Stimulated activated CD8-positive, alpha-beta memory T cell treated with anti-CD3 and anti-CD28 coated beads, Interleukin-4, amount 100 ng/mL, for 48 hours (primary cell): ENCODE measurements at places on chromosomes 4 and X.

DNA sequence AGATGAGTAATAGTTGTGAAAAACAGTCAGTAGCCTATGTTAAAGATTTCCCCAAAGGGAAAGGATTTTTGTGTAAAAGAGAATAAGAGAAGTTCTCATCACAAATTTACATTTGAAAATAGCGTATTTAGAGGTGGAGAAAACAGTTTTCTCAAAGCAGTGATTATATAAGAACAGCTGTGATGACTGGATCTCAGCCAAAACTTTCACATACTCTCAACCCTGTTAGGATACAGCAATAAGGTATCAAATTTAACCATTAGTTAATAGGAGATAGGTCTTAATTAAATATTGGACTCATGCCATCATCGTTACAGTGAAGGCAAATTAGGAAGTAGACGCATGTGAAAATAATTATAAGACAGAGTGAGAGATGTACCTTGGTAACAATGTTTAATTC lies 622.7 kb downstream of the PCDH18 start:
- DNase-seq: no peak

- DNase-seq: no peak
Observed at GRCh38 chr4:55670695-55671094, 34.6 kb upstream of the NMU start.

DNA sequence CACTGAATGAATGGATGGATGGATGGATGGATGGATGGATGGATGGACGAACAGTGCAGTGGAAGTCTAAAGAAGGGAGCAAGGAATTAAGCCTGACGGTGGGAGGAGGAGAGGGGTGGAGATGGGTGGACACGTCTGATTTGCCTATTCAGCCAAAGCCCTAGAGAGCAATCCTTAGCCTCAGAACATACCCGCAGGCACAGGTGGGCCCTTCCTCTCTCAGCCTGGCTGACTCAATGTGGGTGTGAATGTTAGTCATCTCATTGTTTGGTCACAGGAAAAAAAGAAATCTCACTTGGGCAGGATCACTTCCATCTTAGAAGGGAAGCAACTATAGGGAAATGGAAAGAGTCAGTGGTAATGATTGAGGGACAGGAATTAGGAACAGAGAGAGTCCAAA lies 165.9 kb downstream of the PJA1 start:
- no peak for DNase-seq

- DNase-seq: no peak
Observed at GRCh38 chr4:54687887-54688841, 30.4 kb downstream of the KIT start.

DNA sequence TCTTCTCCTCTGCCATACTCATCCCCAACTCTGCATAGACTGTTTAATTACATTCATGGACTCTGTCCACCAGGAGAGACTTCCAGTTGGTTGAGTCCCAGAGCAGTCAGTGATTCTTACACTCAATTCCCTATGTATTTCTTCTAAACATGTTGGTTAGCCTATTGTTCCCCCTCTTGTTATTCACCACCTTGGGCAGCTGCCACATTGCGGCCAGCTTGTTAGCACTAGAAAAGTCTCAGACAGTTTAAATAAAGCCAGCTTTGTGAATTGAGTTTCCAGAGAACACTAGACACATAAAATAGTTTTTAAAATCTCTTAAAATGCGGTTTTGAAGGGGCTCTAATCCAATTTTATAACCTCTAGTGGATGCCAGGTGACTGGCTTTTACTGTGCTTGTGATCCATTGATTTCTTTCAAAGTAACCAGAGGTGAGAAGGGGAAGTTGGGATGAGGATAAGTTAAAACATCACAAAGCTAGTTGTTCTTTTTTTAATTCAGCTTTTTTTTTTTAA lies 827.7 kb downstream of the FSTL5 start:
- no peak for DNase-seq
